ENCODE measurements at places on chromosomes 4 and X.
A peak's percentile ranks its signal among the peaks of the same experiment; 100 is the strongest.

DNA sequence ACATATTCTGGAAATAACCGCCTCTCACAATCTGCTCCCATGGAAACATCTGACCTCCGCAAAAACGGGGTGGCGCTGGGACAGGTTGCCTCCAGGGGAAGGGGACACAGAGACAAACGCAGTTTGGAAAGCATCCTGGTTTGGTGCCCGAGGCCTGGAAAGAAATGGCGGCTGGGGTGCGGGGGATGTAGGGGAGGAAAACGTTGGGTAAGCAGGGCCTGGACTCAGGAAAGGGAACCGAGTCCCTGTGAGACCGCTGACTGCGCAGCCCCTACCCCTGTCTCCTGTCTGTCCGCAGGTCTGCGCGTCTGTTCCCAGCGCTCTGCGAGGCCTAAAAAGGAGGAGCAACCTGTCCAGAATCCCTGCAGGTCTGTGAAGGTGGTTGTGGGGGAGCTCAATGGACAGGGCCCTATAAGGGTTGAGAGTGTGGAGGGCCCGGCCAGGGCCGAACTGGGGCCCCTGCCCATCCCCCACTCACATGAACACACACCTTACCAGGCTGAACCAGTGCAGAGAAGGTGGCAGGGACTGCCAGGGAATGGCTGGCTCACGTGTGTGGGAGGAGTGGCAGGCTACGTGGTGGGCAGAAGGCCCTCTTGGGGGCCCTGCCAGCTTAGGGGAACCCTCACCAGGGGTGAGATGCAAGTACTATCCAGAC lies 672 bp downstream of the TCEAL3 start:
- peaks cover 3% of the 10 kb centered on the region for H3K4me1 ChIP-seq
- no peaks in the 10 kb centered on the region for H3K36me3 ChIP-seq
- H3K4me3 ChIP-seq: peak overlapping the region; percentile 56

- no peaks in the 10 kb centered on the region for H3K4me1 ChIP-seq
- H3K27me3 ChIP-seq: peaks cover 22% of the 10 kb centered on the region
- no peaks in the 10 kb centered on the region for H3K36me3 ChIP-seq
- no peak for DNase-seq
- no peak overlapping the region for H3K27ac ChIP-seq
Measured at GRCh38 chr4:8156617-8157016, 2.0 kb downstream of the ABLIM2 start.

DNA sequence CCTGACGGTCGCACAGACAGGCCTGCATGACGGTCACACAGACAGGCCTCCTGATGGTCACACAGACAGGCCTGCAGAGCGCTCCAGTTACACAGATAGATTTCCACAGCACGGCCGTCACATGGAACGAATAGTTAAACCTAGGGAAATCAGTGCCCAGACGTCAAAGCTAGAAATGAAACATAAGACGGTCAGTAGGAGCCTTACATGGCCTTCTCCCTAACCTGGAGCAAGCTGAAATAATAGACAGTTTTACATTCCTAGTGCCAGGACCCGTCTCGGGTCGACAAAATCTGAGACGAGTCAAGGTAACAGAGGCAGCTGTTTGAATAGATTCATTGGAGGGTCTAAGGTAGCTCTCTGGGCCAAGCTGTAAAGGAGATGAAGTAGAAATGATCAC lies 126.9 kb downstream of the MTNR1A start:
- H3K4me3 ChIP-seq: no peak overlapping the region
- no peaks in the 10 kb centered on the region for H3K27me3 ChIP-seq
- H3K4me1 ChIP-seq: no peaks in the 10 kb centered on the region
- H3K27ac ChIP-seq: no peak overlapping the region

DNA sequence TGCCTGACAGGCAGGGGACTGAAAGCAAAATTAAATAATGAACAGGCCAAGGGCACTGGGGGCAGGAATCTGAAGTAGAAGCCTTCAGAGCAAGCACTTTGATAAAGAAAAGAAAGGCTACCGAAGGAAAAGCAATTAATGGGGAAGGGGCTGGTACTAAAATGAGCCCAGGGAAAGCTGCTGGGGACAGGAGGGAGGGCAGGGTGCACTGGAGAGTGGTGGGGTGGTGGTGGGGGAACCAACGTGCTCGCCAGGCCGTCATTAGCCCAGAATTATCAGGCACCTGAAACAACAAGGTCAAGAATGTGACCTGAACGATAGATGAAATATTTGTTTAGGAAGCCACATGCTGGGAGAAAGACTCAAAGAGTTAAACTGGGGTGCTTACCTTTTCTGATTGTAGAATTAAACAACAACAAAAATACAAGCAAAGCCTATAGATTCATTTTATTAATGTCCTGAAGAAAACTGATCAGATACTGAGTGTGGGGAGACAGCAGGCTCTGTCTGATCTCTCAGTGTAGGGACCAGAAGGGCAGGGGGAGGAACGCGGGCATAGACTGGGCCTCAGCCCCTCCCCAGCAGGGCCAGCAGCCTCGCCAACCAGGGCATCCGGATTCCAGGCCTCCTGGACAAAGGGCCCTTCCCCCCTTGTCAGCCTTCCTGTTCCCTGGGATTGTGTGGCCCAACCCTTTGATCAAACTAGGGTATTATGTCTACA lies 239.7 kb upstream of the KLF3 start:
- no peak overlapping the region for H3K27ac ChIP-seq
- no peaks in the 10 kb centered on the region for H3K27me3 ChIP-seq
- peaks cover 16% of the 10 kb centered on the region for H3K4me1 ChIP-seq

GRCh38 chr4:7792616-7793015 lies 147.0 kb downstream of the AFAP1 start:
- H3K27me3 ChIP-seq: no peaks in the 10 kb centered on the region
- no peak overlapping the region for H3K4me3 ChIP-seq
- H3K4me1 ChIP-seq: no peaks in the 10 kb centered on the region
- H3K36me3 ChIP-seq: peaks cover 3% of the 10 kb centered on the region
- H3K27ac ChIP-seq: no peak overlapping the region

DNA sequence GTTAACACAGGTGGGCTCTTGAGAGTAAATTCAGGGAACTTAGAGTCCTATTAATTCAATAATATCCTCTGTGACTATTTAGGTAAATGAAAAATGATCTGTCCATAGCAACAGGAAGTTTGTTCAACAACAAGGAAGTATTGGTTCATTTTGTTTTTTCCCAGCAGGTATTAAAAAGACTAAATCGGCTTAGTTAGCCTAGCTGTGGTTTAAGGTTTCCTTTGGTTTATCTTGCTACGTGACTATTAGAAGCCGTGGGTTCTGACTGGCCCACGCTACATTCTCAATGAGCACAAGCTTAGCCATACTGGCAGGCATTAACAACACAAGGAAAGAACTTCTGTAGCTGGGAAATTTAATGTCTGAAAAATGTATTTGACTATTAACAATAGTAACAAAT lies 168.8 kb upstream of the HS3ST1 start:
- H3K4me1 ChIP-seq: no peaks in the 10 kb centered on the region
- DNase-seq: no peak
- H3K27ac ChIP-seq: no peak overlapping the region

Data from H1 (cell line).